HT1080 (cell line): ENCODE measurements at places on chromosomes 4 and X.

DNA sequence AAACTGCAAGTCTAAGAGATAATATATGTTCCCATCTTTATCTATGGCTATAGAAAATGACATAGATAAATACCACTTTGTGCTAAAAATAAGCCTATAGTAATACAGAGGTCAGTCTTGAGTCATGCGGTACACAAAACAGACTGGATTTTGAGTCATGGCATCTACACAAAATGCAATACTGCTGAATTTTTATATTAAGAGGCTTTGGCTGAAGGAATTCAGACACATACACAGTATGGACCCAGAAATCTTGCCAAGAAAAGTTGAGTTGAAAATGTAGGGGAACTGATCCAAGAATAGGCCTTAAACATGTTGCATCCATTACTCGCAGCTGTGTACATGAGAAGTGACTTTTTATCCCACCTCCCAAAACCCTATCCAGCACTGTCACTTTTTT lies 184.4 kb downstream of the TENM3 start:
- no peak for DNase-seq

DNA sequence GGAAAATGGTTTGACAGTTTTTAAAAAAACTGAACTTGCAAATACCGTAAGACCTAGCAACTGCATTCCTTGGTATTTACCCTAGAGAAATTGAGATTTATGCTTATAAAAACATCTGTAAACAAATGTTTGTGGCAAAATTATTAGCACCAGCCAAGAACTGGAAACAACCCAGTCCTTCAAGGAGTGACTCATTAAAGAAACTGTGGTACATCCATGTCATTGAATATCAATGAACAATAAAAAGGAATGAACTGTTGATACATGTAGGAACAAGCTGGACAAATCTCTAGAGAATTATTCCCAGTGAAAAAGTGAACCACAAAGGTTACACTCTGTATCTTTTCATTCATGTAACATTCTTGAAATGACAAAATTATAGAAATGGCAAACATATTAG lies 240.2 kb upstream of the ADAMTS3 start:
- no peak for DNase-seq

DNA sequence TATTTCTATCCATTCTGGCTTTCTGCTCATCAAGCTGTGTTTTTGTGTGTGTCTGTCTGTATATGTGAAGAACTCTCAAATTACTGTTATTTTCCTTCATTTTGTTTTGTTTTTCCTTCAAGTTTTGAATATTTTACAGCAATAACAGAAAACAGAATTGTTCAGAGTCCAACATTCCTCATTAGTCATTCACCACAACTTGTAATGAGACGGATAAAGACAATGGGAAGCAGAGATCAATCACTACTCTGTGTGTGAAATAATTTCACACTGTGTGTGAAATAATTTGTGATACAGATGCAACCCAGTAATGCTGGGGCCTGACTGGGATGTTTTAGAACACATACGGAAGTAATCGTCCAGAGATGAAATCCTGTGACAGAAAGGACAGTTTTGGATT lies 55.2 kb downstream of the HPGD start:
- no peak for DNase-seq

GRCh38 chr4:148980782-148981480 lies 538.7 kb upstream of the NR3C2 start:
- no peak for DNase-seq

GRCh38 chr4:82422616-82423015 lies 7.6 kb downstream of the HNRNPDL start:
- no peak for DNase-seq

DNA sequence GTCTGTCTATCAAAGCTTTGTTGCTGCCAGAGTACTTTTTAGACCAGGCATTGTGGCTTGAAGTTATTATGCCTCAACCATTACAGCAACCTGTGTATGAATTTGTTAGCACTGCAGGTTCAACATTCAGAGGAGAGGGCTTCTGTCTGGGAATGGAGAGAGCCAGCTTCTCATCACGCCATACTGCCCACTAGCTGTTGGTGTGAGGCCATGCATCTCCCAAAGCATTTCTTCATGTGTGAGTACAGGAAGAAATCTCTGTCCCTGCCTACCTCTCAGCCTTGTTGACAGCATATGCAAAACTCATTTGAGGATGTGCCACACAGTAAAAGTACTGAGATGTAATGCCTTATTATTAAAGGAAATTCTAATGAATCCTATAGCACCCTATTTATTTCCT lies 76.9 kb upstream of the PPARGC1A start:
- no peak for DNase-seq

GRCh38 chr4:40910706-40911105 lies 161.0 kb downstream of the NSUN7 start:
- no peak for DNase-seq

DNA sequence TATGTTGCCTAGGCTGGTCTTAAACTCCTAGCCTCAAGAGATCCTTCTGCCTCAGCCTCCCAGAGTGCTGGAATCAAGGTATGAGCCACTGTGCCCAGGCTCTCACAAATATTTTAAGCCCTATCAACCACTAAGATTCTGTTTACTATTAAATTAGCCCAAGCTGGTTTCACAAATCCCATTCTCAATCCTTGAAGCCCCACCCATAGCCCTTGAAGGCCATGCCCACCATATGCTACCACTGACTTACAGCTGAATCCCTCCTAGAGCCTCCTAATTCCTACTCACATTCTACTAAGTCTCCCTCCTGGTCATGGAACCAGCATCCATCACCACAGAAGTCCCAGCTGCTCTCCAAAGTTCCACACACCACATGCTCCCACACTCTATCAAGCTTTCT lies 9.7 kb downstream of the GRIPAP1 start:
- no peak for DNase-seq

- DNase-seq = no peak
These were observed 157.2 kb downstream of the ATP10D start for GRCh38 chr4:47642191-47642830.

DNA sequence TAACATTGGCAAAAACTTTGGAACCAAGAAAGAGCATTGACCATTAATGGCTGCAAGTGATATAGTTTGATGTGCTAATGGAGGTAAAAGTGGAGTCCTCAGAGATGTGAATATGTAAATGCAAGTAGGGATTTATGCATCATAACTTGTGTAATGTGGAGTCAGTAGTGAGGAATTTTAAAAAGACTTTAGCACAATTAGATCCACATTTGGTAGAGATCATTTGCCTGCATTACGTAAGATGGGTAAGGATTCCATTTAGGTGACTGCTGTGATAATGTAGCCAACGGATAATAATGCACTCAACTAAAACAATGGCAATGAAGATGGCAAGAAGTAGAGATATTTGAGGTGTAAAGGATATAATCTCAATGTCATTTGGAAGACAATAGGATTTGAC lies 1128.4 kb downstream of the ADGRL3 start:
- no peak for DNase-seq

GRCh38 chr4:112748352-112748878 lies 111.5 kb downstream of the LARP7 start:
- no peak for DNase-seq

- DNase-seq = no peak
These were observed 35.9 kb downstream of the HMX1 start for GRCh38 chr4:8835521-8836365.

GRCh38 chr4:182143822-182144625 lies 99.2 kb upstream of the TENM3 start:
- DNase-seq = peak; percentile 80

DNA sequence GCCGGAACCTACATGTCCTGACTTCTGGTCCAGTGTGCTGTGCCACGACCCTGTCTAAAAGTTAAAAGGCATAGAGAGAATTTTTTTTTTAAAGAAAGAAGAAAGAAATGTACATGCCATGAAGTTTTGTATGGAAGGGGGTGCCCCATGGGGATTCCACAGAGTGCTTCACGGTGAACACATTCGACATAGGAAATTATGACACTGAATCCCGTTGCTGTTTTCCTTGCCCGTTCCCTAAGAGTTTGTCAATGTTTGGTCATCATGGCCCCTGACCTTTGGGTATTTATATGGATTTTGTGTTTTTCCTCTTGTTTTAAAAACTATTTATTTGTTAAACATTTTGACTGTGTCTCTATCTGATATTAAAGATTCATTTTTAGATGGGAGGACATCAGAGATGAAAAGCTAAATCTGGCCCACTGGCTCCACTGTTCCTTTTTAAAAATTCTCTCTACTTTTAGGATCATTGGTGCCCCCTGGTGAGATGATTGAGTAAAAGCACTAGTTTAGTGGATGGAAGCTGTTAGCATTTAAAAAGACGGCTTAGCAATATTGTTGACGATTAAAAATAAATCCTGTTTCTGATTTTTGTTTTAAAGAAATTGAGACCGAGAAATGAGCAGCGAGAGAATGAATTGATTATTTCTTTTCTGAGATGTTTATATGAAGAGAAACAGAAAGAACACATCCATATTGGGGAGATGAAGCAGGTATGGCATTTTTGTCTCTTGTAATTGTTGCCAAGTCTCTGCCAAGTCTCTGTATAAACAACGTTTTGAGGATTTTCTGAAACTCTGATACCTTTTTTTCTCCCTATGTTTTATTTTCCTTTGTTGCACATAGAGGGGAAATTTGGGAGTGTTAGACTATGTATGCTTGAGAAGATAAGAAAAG lies 75.0 kb downstream of the PTTG2 start:
- peak; percentile 51 for DNase-seq

- DNase-seq = peak; percentile 15
These were observed 138.4 kb upstream of the HHIP start for GRCh38 chr4:144507311-144508101.

DNA sequence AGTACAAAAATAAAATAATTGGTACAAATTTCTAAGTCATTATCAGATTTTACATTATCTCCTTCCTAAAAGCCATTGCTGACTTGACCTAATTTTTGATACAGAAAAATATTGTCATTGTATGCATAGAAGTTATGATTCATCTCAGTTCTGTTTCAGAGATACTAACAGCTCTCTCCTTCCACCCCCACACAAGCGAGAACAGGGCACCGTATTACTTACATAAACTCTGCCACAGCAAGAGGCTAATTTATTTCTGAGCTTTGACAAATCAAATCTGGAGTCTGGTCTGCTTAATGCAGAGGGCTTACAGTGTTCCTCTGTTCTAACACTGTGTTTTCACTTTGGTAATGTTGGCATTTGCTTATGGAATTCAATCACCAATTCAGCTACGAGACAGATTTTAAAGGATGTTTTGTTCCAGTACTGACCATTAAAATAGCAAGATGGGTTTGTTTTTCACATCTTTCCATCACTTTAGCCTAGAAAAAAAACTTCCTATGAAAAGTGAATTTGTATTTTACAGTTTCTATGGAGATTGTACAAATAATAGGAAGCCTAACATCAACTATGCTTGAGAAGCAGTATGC lies 181.8 kb downstream of the USP46 start:
- DNase-seq = no peak

DNA sequence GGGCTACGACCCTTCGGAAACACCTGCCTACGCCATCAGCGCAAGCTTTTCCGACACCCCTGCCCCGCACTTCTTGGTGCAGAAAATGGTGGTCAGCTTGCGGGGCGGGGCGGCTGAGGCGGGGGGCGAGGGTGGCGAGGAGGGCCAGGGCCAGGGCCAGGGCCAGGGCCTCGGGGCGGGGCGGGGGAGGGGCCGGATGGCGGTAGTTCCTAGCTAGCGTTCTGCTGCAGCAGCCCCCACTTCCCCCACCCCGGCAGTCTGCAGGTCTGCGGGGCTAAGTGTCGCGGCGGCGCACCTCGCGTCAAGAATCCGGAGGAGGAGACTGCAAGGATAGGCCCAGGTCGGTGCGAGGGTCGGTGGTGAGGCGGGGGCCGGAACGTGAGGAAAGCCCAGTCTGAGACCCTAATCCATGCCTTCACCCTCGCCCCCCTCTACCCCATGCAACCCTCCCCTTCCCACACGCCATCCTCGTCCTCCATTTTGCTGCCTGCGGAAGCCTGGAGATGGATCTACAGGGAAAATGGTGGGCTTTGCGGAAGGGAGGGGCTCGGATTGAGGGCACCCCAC lies 600 bp downstream of the BEX4 start:
- no peak for DNase-seq

DNA sequence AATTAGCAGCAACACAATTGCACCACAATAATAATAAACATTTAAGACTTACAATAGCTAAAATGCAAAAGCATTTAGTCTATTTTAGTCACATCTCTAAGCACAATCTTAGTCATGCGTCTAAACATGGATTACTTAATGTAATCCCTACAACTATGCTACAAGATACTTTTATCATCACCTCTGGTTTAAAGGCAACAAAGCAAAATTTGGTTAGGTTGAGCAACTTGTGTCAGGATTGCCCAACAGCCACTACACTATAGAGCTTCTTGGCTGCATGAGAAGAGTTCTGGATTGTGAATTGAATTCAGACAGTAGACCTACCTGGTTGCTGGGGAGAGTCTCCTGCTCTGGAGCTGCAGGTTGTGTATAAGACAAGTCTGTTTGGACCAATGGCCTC lies 146.5 kb upstream of the PUDP start:
- no peak for DNase-seq

GRCh38 chr4:156475322-156475721 lies 496.3 kb downstream of the PDGFC start:
- DNase-seq = peak; percentile 56

DNA sequence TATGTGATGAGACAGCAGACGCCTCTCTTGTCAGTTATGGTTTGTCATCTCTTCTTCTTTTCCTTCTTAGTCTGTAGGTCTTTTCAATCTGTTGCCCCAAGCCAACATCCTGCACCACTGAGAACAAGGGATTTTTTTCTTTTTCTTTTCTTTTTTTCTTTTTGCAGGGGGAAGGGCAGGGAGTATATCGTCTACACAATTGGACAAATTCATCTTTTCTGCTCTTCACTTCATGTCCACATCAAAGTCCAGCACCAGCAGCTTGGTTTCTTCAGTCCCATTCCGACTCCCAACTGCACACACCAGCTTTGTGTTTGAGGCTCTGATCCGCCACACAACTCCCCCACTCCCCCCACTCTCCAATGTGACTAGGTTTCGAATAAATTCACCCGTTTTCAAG lies 213.2 kb downstream of the FBXW7 start:
- DNase-seq = no peak

- no peak for DNase-seq
These were observed 188.3 kb upstream of the HCCS start for GRCh38 chrX:10922835-10923234.

- no peak for DNase-seq
These were observed 376.9 kb upstream of the CTSO start for GRCh38 chr4:156330436-156331031.
